ENCODE measurements at places on chromosomes 1 and 21.
A peak's percentile ranks its signal among the peaks of the same experiment; 100 is the strongest.

DNA sequence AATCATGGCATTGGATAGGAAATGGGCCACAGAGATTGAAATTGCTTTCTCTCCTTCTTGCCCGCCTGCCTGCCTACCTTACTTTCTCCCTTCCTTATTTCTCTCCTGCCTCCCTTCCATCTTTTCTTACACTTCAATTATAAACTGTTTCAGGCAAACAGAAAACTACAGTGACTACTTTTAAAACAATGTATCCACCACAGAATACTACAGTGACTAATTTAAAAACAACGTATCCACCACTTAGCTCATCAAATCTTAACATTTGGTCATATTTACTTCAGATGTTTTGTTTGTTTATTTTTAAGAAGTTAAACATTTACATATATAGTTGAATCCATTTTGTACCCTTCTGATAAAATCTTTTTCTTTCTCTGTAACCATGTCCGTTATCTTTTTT is 54.4 kb downstream of the SNRPE start:
- ATAC-seq = no peak

- no peak for ATAC-seq
Measured at GRCh38 chr1:248843687-248844086, 5.7 kb downstream of the ZNF672 start.

- ATAC-seq = no peak
Measured at GRCh38 chr1:30376054-30376697, 347.2 kb downstream of the MATN1 start.

DNA sequence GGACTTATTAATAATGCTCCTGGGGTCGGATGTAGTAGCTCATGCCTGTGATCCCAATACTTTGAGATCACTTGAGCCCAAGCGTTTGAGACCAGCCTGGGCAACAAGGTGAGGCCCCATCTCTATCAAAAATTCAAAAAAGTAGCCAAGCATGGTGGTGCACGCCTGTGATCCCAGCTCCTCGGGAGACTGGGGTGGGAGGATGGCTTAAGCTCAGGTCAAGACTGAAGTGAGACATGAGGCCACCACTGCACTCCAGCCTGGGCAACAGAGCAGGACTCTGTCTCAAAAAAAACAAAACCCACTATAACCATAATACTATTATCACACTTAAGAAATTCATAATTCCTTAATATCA is 1.6 kb upstream of the DEGS1 start:
- ATAC-seq = no peak

DNA sequence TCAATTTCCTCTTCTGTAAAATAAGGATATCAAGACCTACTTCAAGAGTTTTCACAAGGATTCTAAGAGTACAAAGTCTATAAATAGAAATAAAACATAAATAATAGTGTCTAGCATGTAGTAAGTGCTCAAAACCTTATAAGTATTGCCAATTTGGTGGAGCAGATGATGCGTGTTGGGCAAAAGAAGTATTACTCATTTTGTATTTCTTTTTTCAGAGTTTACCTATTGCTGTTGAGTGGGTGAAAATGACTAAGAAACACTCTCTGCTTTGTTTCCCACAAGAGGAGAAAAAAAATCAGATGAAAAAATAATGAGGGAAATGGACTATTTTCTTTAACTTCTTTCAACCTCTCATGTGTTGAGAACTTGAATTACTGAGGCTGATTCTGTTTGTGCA is 103.3 kb upstream of the KCNK2 start:
- ATAC-seq = no peak

- ATAC-seq = no peak
Measured at GRCh38 chr1:82466416-82466815, 665.7 kb downstream of the ADGRL2 start.

DNA sequence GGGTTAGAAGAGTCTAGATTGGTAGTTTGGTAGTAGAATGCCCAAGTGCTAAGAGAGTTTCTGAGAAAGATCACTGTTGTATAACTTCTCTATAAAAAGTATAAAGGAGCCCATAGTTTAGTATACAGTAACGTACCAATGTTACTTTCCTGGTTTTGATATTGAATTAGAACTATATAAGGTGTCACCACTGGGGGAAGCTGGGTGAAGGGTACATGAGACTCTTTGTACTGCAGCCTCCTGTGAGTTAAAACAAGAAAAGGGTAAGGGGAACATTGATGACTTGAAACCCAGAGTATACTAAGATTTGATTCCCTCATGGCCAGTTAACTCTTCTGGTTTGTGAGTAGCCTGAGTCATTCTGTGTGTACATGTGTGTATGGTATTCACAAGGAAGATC is 129.8 kb downstream of the RPS6KC1 start:
- ATAC-seq = no peak

DNA sequence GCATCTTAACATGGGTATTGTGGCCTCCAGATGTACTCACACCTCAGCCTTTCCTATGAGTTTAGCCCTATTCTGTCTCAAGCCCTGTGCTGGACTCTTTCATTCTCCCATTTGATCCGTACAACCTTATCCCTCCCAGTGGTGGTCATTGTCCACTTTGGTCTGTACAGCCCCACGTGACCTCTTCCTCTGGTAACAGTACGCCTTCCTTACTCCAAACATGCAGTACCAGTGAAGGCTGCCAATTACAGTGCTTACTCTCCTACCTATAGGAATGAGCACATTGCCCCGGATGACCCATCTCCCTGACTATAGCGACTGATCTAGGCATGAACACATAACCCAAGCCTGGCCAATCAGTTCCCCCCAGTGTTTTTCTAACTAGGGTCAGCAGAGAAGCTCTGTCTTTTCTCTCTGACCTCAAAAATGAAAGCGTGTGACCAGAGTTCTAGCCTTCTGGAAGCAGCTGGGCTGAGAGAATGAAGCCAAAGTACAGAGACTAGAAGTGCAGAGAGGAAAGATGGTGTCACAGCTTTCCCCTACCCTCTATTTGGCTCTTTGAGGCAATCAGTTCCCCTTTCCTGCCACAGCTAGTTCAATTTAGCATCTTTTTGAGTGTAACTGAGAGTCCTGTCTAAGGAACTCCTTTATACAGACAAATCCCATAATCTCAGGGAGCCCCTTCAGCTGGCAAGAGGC is 9.9 kb upstream of the QSOX1 start:
- peak; percentile 8 for ATAC-seq

DNA sequence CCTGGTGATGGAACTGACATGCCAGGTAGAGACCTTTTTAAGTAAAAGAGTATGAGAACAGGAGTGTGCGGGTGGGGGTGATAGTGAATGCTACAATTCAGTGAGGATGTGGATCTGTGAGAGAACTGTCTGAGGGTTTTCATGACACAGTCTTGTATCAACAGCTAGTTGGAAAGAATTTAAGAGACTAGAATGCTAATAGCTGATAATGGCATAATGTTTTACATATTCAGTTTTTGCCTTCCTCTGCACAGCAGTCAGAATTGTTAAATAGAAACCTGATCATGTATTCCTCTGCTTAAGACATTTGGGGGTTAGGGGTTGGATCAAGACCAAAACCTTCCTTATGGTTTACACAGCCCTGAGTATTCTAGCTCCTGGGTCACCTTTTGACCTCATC is 152.8 kb upstream of the ZRANB2 start:
- no peak for ATAC-seq

- ATAC-seq = no peak
Measured at GRCh38 chr1:32894681-32895080, 6.5 kb downstream of the TMEM54 start.

DNA sequence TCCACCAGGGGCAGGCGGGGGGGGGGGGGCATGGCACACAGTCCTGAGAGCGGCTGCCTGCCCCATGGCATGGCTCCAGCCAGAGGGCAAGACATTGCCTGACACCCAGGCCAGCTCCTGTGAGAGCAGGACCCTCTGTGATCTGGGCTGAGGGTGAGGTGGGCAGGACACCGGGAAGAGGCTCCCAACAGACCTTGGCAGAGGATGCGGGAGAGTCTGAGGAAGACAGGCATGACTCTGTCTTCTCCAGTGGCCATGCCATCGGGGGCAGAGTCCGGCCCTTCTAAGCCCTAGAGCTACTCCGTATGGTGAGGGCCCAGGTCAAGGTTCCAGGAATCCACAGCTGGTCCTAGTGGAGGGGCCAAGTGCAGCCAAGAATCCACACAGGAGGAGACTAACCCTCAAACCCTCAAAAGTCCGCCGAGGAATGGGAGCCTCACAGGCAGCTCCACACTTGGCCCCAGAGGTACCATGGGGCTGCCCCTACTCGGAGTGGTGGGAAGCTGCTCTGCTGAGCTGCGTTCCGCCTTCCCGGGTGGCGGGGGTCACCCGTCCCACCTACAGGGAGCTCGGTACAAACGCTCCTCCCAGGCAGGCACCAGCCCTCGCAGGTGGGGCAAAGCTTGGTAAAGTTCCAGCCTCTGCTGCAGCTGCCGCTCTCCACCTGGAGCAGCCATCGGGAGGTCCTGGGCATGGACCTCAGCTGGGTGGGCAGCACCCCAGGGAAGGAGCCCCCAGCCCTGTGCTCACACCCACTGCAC is 6.5 kb downstream of the ACTRT2 start:
- ATAC-seq = no peak

- no peak for ATAC-seq
Measured at GRCh38 chr1:185059950-185060571, 14.7 kb downstream of the RNF2 start.

- ATAC-seq = no peak
Measured at GRCh38 chr1:119298687-119299303, 69.8 kb upstream of the HAO2 start.

- ATAC-seq = peak; percentile 99
Measured at GRCh38 chr1:178126741-178127185, 32.9 kb downstream of the RASAL2 start.

DNA sequence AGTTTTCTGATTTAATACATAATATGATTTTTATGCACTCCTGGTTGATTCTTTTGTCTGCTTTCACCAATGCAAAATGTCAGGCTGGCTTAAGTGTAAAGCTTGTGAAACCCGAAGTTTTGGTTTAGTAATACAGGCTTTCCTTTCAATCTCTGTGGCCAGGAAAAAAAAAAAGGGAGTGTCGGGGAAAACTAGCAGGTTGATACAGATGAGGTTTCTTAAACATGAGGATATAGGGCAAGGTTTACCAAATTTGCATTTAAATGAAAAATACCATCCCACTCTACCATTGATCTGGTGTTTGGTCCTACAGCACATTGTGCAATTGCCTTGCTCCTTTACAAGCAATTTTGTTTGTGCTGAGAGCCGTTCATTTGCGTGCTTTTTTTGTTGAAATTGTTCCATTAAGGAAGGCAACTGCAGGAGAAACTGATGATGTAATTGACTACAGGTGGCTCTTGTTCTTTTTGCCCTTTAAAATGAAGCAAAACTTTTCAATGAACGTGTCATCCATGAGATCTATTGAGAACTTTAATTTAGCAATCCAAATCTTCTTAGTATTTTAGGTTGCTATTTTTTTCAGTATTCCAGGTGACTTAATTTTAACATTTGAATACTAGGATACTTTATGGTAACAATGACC is 22.7 kb downstream of the CLIC6 start:
- ATAC-seq = peak; percentile 64

DNA sequence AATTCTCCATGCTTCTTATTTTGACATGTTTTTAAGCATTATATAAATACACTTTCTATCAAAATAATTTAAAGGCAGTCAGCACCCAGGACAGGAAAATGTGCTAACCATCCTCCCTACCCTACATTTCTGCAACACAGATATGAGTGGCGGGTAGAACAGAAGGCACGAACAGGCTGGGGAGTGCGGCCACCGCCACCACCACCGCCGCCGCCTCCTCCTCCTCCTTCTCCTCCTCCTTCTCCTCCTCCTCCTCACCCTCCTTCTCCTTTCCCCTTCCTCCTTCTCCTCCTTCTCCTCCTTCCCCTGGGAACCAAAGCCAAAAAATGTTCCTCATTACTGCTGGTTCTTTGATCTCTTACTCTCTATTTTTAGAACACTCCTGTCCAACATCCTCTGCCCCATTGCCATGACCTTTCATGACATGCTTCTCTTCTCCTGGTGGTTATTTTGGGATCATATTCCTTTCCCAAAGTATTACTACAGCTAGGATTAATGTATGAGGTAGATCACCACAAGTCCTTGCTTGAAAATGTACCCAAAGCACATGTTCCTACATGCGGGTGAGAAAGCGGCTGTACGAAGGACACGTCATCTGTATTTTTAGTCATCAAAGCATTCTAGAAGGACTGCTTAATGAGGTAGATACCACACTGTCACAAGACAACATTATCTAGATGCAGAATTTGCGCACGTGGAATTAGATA is 24.5 kb upstream of the CCN1 start:
- peak; percentile 92 for ATAC-seq

DNA sequence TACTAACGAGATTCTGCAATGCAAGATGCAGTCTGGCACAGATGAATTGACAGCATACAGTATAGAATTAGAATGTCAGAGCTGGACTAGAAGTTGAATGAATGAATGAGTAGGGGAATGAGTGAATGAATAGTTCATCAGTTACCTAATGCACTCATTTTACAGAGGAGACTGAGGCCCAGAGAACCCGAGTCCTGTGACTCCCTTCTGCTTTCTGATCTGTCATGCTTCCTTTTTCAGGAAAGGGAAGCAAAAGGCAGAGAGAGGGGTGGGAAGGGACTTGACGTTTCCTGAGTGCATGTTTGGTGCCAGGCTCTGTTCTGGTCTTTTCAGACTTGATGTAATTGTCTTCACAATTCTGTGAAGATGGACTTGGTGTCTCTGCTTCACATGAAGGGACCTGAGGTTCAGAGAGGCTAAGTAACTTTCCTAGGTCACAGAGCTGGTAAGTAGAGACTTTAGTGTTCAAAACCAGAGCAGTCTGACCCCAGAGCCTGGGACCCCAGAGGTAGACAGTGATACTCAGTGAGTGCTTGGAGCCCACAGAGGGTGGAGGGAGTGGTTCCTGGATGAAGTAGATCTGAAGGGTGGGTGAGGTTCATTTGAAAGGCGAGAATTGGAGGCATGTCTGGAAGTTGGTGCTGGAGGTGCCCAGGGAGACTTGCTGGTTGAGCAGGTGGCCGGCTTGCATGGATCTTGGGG is 8.0 kb upstream of the MEX3A start:
- no peak for ATAC-seq

DNA sequence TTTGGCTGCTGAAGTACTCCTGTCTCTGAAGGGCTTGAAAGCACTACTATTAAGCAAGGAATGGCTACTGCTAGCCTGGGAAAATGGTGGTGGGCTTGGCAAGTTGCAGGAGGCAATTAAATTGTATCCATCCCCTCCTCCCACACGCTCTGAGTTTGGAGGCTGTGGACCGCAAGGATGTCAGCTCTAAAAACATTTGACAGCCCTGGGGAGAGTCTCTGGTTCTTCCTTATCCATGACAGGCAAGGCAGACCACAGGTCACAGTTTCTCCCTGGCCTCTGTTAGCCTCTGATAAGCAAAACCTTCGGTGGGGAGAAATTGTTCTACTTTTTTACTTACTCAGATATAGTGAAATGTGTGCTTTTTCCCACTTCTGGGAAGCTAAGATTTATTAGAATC is 46.6 kb downstream of the S1PR1 start:
- no peak for ATAC-seq

GRCh38 chr1:205077934-205078311 is 6.3 kb downstream of the TMEM81 start:
- no peak for ATAC-seq

GRCh38 chr1:41733725-41734124 is 185.0 kb downstream of the HIVEP3 start:
- no peak for ATAC-seq

GRCh38 chr1:231334079-231334666 is 3.5 kb downstream of the EXOC8 start:
- no peak for ATAC-seq

Data from esophagus mucosa (tissue), 1 donor.